ENCODE measurements at places on chromosomes 13 and 19.

- DNase-seq = no peak
Observed at GRCh38 chr19:50667759-50668231, 18.6 kb downstream of the C19orf81 start.

DNA sequence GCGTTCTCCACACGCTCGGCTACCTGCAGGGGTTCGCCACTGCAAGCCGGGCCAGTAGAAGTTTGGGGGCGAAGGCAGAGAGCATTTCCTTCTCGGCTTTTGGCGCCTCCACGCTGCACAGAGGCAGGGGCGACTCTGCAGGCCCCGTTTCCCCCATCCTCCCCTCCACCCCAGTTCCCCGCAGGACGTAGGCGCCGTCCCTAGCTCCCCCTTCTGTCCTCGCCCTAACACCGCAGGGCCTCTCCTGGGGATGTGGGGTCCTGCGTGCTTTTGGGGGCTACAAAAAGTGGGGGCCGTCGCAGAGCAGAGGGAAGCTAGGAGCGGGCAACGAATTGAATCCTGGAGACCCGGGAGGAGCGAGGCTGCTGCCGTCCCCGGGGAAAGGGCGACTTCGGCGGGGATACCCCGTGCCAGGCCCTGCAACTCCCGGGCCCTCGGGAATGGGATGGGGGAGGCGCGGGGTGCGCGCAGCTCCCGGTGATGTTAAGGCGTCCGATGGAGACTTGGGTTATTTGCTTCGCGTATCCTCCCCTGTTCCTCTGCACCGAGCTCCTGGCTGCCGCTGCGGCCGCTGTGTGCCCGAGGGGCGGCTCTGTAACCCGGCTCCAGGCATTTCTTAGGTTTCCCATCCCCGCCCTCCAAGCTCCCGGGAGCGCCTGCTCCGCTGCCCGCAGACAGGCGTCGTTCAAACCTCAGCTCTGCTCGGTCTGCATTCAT, 255.9 kb upstream of the SOX21 start:
- DNase-seq = no peak

GRCh38 chr19:8302357-8302691, 5.8 kb downstream of the CD320 start:
- DNase-seq = no peak

DNA sequence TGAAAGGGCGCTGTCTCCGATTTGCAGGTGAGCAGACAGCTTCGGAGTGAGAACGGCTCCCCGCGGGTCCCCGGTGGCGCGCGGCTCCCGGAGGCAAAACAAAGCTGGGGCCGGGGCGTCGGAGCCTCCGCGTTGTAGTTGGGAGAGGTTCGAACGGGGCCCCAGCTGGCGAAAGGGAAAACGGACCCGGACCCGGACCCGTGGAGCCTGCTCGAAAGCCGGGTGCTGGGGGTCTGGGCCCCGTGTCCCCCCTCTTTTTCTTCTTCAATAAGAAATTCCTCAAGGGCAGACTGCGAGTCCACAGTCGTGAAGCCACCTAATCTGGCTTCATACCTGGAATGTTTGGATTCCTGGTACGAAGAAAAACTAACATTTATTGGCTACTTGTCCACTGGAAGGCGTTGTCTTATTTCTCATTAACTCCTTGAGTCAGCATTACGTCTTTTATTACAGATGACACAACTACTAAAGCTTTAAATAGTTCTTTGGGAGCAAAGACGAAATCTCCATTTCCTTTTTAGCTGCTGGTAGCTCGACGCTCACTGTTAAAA, 632 bp upstream of the MTIF3 start:
- peak; percentile 53 for DNase-seq

DNA sequence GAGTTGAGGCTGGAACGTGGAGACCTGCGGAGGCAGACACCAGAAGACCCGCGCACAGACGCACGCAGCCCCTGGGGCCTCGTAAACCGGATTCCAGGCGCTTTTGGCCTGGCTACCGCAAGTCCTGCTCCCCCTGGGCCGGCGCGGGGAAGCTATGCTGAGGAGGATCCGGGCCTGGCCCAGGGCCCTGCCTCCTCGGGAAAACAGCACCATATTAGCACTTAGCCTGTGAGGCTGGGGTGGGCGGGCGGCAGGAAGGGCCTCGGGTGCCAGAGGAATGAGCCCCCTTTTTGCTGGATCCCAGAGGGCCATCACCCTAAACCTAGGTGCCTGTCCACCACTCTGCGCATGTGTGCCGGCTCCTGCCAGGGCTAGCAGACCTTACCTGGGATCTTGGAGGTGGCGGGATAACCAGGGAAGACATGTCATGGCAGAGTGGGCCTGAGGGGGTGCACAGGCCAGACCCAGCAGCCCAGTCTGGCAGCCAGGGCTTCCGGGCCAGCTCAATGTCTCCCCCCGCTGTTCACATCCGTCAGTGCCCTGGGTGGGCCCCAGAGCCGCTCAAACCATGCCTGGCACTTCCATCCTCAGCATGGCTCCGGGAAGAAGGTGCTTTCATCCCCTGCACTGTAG, 7.3 kb downstream of the ELOF1 start:
- DNase-seq = no peak

GRCh38 chr13:21077788-21078353, 16.5 kb upstream of the LATS2 start:
- no peak for DNase-seq

- DNase-seq = no peak
Observed at GRCh38 chr13:65260946-65261891, 1968.9 kb downstream of the PCDH9 start.

GRCh38 chr13:66875264-66875663, 354.9 kb downstream of the PCDH9 start:
- DNase-seq = no peak

- DNase-seq = no peak
Observed at GRCh38 chr13:83327091-83327490, 555.2 kb downstream of the SLITRK1 start.

- no peak for DNase-seq
Observed at GRCh38 chr19:31910224-31910623, 435.2 kb upstream of the ZNF507 start.

- DNase-seq = no peak
Observed at GRCh38 chr19:50974702-50975556, 5.5 kb upstream of the KLK6 start.

- DNase-seq = no peak
Observed at GRCh38 chr13:43448605-43449336, 338.0 kb downstream of the ENOX1 start.

DNA sequence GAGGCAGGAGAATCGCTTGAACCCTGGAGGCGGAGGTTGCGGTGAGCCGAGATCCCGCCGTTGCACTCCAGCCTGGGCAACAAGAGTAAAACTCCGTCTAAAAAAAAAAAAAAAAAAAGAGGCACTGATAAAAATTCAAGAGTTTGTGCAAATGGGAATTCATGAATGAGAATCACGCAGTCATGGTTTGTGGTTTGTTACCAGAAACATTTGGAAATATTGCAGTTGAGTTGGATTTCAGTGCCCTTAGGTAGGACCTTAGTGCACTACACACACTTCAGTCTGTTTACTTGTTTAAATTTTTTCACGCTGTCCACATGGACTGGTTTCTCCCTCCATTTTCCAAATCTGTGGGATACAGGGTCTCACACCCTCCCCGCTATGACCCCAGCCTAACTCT, 28.4 kb downstream of the ZNF844 start:
- no peak for DNase-seq

DNA sequence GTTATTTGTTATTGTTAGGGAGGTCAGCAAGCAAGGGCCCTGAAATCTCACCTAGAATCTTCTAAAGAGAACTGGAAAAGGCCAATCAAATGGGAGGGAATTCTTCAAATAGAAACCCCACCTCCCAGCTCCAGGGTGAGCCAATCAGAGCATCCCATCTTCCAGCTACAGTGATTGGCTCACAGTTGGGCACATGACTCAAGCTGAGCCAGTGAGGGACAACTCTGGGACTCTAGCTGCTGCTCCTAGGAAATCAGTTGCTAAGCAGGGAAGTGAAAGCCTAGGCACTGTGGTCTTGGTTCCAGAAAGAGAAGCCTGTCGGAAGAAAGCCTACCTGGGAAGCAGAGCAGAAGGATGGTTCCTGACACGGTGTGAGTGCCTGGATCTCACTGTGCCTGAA, 13.4 kb downstream of the TM6SF2 start:
- DNase-seq = no peak

GRCh38 chr13:72788831-72789230, 6.9 kb downstream of the PIBF1 start:
- DNase-seq = no peak

DNA sequence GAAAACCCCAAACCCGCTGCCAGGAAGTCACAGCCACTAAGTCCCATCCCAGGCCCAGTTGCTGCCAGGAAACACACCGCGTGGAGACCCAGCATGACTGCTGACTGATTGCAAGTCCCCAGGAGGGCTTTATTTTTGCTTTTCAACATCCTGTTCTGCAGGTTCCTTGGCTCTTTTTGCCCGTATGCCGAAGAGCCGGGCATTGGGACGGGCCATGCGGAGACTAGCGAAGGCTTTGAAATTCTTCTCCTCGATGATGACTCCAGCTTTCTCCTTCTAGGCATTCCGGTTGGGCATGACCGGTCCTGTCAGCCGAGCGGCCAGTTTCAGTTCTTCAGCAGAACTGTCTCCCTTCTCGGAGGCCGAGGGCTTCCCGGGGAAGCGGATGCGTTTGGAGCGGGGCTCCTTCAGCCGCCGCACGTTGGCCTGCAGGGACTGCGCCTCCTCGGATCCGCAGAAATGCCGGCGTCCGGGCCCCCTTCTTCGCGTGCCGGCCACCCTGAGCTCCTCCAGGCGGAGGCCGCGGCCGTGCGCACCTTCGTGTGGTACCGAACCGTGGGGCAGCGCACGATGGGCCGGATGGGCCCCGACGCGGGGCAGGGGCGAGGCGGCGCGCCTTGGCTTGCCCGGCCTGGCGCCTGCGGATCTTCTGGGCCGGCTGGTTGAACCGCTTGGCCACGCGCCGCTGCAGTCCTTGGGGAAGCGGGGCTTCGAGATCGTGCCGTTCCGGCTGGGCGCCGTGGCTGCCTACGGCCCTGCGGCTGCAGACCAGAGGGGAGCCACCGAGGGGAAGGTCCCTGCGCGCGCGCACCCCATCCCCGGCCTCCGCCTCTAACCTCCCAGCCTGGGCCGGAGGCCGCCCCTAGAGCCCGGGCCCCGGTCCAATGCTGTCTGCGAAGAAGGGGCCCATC, 15.2 kb downstream of the ZSCAN5C start:
- DNase-seq = no peak

- DNase-seq = no peak
Observed at GRCh38 chr13:75365724-75366173, 116.2 kb downstream of the TBC1D4 start.

DNA sequence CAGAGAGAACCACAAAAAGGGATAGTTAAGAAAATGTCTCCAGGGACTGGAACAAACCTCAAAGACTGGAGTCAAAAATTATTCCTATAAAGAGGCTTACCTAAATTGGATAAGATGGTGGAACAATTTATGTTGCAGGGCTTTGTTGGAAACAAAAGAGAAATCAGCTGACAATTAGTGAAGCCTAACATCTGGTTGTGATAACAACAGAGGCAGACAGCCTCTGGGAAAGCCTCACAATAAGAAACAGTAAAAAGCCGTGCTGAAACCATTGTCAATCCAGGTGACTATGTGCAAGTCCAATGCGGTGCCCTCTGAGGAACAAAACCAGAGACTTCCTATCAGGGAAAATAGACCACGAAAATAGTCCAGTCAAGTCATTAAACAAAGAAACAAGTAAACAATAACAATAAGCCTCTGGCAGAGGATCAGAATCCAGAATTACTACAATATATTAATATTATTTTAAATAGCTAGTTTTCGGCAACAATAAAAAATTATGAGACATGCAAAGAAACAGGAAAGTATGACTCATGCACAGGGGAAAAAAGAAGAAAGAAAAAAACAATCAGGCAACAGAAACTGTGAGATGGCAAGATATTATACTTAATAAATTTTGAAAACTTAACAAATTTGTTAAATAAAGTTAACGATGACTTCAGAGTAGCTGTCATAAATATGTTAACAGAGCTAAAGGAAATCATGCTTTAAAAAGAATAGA, 99.7 kb upstream of the RXFP2 start:
- DNase-seq = no peak

DNA sequence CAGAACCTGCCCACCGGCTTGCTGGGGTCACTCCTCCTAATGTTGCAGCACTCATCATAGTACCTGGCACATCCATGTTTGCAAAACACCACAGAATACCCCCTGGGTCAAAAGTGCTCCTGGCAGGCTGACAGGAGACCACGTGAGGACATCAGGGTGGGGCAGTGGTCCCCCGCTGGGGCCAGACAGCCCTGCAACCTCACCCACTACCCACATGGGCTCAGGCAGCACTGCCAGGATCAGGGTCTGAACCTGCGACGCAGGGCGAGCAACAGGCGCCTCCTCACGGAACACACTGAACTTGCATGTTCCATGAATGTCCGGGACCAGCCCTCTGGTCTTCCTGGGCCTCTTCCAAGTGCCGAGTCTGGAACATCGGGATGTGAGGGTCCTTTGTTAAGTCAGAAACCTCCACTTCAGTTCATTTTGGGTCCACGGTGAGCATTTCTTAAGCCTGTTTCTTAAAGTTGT, 1.4 kb upstream of the SLC7A9 start:
- DNase-seq = no peak

DNA sequence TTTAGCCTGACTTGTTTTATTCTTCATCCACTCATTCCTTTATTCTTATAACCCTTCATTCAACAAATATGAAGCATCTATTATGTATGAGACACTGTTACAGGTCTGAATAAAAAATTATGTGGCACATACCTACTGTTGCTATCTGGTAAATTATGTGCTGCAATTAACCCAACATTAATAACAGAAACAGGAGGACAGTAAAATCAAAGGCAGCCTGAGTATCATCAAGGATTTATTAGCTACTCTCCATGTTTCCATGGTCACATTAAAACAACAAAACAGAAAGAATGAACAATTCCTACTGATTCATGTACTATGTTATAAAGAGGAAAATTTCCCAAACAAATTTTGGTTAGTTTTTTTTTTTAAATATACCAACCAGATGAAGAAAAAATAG, 43.9 kb downstream of the RAP2A start:
- no peak for DNase-seq

DNA sequence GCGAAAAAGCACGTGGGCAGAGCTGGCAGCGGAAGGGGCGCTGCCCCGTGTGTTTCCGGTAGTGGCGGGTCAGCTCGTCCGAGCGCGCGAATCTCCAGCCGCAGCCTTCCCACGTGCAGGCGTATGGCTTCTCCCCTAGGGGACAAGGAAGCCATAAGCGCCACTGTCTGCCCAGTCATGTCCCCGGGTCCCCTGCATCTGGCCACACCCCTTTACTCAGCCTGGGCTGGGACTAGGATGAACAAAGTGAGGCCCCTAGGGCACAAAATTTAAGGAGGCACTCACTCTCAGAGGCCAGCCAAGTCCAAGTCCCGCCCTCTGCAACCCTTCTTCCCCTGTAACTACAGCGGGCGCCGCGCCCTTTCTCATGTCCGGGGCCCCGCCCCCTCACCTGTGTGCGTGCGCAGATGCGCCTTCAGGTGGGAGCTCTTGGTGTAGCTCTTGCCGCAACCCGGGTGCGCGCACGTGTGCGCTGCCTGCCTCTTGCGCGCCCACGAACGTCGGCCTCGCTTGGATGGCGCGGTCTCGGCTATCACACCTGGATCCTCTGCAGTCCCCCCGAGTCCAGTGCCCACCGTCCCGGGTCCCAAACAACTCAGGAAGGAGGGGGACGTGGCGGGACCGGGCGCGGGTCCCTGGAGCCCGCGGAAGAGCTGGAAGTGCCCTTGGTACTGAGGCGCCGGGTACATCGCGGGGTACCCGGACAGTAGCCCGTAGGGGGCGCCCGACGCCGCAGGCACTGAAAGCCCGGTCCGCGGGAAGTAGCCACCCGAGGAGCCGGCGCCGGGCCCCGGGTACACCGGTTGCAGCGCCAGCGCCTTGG, 1.9 kb downstream of the KLF1 start:
- DNase-seq = peak; percentile 91

All from CD8-positive, alpha-beta T cell (primary cell).